ENCODE measurements at places on chromosomes 12 and 14.
A peak's percentile ranks its signal among the peaks of the same experiment; 100 is the strongest.

DNA sequence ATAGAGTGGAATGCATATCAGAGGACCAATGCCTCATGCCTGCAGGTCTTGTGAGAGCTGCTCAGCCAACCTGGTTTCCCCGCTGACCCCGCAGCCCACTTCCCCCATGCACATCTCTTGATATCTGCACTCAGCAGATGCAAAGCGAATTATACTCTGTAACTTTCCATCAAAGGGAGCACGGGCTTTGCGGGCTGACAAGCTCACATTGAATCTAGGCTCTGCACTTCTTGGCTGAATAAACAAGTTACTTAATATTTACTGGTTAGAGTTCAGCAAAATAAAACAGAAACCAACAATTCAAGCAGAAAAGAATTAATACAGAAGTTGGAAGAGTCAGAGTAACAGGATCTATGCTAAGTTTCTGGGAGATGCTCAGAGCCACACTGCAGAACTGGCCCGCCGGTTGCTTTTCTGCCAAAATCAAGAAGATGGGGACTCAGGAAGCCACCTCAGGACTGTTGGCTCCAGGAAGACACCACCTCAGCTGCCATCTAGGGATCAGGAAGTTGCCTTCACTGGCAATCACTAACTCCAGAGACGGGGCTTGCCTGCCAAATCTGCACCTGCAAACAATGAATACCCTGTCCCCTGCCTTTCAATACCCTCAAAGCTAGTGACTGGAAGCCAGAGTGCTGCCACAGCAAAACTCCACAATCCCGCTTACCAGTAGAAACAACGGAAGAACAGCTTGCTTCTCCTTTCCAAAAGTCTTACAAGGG, 46.5 kb downstream of the NR1H4 start:
- no peak for DNase-seq

DNA sequence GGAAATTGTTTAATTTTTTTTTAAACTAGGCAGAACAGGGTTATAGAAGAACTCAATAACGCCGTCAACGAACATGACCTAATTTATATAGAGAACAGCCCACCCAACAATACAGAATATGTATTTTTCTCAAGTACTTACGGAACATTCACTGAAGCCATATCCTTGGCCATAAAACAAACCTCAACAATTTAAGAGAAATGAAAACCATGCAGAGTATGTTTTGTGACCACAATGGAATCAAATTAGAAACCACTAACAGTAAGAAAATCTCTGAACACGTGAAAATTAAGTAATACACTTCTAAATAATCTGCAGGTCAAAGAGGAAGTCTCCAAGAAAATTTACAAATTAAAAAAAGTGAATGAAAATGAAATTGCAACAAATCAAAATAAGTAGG, 9.4 kb downstream of the SART3 start:
- no peak for DNase-seq

- no peak for DNase-seq
Observed at GRCh38 chr14:77265561-77266335, 5.3 kb downstream of the NGB start.

GRCh38 chr14:80996049-80996901, 40.9 kb downstream of the TSHR start:
- no peak for DNase-seq

- DNase-seq = no peak
Observed at GRCh38 chr12:52054231-52054832, 3.1 kb downstream of the NR4A1 start.

DNA sequence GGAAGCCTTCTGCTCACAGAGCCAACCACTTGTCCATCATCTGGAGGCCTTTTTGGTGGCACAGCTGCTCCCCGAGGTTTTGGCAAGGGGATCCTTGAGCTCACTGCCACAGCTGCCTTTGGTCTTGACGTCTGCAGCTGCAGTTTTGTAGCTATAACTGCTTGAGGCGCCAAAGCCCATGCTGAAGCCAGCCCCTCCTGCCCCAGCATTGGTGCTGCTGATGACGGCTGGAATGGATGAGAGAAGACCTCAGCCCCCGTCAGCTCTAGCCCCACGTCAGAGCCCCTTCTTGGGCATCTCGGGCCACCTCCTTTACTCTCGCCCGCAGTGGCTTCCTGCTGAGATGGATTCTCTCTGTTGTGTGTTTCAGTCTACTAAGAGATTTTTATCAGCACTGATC, 12.3 kb upstream of the KRT74 start:
- DNase-seq = no peak

GRCh38 chr12:109885616-109886015, 5.3 kb upstream of the GLTP start:
- no peak for DNase-seq

GRCh38 chr12:116024769-116025168, 252.7 kb downstream of the MED13L start:
- no peak for DNase-seq

DNA sequence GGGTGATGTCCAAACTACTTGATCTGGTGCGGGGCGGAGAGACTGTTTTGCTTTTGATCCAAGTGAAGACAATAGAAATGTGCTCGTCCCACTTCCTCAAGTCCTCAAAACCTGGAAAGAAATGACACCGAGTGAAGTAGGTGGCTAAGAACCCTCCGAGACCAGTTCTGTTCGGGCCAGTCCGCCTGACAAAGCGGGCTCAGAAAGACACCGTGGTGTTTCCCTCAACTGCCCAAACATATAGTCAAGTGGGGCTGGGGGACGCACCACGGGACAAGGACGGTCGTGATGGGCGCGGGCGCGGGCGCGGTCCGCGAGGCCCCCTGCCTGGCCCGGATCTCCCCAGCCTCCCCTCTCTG, 1.6 kb downstream of the PHLDA1 start:
- DNase-seq = no peak

DNA sequence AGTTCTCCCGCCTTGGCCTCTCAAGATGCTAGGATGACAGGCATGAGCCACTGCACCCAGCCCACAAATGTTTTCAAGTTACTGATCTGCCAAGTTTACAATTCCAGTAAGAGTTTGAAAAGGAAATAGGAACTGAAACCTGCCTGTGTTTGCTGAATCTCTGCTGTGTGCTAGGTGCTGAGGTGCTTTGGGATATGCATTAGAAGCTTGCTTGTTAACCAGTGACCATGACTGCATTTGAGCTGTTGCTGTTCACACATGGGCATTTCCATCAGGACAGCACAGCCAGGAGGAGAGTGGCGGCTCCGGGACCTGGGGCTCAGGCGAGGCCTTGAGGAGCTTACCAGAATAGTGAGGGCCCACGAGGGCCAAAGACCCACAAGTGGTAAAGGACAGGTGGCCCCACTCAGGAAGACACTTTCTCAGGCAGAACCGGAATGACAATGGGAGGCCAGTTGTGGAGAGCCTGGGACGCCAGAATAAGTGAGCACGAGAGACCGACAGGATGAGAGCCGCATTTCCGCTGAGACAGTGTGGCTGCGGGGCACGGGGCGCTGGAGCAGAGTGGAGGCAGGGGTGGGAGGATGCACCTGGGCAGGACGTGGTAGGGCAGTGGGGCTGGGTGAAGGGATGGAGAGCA, 54.5 kb upstream of the MMP17 start:
- peak; percentile 84 for DNase-seq

GRCh38 chr12:131589966-131590365, 120.9 kb upstream of the SFSWAP start:
- no peak for DNase-seq

GRCh38 chr12:57146961-57147944, at the start of gene LRP1-AS:
TSS of gene LRP1-AS (minus strand) at chr12:57147619.
- DNase-seq = no peak

DNA sequence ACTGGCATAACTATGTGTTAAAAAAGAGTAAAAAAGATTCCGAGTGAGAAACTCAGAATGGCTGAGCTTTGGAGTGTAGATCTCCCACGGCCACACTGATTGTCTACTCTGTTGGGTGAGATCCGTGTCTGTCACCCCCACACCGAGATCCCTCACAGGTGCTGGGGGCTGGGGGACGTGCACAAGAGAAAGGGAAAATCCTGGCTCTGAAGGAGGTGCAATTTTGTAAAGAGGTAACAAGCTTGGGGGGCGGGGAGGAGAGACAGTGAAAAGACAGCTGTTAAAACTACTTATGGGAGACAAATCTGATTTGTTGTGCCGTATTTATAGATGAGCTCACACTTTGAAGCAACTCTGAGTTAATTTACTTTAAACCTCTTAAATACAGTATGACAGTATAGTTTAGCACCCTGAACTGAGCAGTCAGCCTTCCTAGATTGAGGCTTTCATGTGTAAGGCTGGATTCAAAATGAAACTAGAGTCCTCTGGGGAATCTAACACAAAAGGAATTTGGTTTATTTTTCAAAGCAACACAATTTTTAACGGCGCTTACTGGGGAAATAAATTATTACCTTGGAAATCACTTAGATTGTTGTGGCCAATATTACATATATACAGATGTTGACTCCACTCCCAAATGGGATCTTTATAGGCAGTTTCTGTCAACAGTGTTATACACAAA, 167.4 kb upstream of the RGS6 start:
- no peak for DNase-seq

GRCh38 chr12:126936181-126936851, 1330.7 kb upstream of the TMEM132C start:
- peak; percentile 7 for DNase-seq

GRCh38 chr12:2876431-2877046, 435 bp downstream of the FOXM1 start:
- DNase-seq = no peak

DNA sequence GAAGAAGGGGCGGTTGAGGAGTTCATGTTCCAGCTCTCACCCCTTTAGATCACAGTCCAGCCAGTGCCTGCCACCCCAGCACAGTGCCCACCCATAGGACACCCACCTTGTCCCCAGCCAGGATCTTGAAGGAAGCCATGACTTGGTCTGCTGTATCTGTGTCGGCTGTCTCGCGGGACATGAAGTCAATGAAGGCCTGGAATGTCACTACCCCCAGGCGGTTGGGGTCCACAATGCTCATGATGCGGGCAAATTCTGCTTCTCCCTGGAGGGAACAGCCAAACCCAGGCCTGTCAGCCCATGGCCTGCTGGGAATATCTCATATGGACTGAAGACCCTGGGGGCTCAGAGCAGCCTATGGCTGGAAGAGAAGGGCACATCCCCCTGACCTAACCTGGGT, 84.1 kb upstream of the ZFP36L1 start:
- no peak for DNase-seq

- no peak for DNase-seq
Observed at GRCh38 chr12:118145113-118145797, 9.3 kb downstream of the PEBP1 start.

GRCh38 chr12:16669756-16670155, 63.8 kb upstream of the LMO3 start:
- DNase-seq = no peak

- no peak for DNase-seq
Observed at GRCh38 chr12:32230613-32230993, 124.0 kb downstream of the BICD1 start.

GRCh38 chr12:5059358-5059757, 15.7 kb downstream of the KCNA5 start:
- DNase-seq = no peak

- DNase-seq = no peak
Observed at GRCh38 chr12:125888921-125889320, 823.7 kb downstream of the AACS start.

DNA sequence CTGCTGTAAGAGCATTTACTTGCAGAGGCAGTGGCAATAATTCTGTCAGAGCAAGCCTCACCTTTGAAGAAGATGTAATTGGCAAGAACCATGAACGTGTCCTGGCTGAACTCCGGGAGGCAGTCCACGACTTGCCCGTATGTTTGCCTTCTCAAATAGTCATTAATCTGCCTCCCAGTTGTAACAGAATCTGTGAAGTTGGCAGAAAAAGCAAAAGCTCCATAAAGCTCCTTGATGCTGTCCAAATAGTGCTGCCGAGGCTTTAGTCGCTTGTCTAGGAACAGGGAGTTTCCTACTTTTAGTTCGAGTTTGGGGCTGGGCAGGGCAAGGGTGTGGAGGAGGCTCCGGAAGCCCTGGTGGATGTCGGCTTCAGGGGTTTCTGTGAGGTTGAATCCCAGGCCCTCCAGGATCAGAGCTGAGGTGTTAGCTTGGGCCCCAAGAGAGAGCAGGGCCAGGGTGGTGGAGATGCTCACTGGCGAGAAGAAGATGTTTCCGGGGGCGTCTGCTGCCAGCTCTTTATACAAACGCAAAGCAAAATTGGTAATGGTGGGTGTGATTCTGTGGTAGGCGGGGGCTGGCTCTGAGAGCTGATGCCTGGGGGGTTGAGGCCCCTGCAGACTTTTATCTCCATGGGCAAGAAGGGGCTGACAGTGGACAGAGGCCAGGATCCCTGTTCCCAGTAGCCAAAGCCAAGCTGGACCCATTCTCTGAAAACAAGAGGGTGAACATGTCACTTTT, 4.4 kb downstream of the SERPINA11 start:
- DNase-seq = no peak

DNA sequence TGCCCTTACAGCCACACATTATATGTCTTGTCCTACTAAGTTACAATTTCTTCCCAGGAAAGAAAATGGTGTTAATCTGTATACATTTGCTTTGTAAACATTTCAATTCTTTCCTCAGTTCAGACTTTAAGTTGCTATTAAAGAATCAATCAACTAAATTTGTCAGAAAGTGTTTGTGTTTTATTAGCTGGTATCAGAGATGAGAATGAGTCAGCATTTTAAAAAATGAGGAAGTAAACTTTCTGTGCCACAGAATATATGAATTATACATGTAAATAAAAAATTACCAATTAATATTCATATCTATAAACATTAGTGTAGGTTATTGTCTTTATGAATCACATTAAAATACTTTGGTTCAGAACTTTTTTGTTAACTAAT, 82.0 kb downstream of the LMO3 start:
- no peak for DNase-seq

- no peak for DNase-seq
Observed at GRCh38 chr12:575129-575502, 88.1 kb downstream of the NINJ2 start.

GRCh38 chr12:120856980-120857379, 47.2 kb downstream of the SPPL3 start:
- no peak for DNase-seq

DNA sequence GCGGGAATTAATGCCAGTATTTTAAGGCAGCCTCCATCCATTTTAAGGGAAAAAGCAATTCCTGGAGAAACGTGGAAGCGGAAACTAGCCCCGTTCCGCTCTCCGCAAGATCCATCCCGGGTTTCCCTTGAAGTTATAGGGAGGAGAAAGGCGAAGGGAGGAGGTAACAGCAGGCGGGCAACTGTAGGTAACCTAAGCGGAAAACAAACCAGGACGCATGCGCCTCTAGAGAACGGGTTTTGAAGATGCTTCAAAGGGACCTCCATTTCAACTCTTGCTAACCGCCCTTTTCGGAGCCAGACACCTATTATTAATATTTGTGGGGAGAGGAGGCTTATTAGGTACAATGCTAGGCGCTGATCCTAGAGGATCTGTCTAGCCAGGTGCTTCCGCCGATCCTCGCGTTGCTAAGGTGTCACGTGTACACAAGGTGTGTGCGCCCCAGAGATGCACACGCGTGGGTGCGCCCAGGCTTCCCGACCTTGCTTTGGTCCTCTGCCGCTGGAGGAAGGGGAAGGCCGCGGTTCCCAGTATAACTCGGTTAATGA, 6.2 kb downstream of the TBX5 start:
- DNase-seq = no peak

GRCh38 chr12:71642264-71642663, 21.4 kb downstream of the ZFC3H1 start:
- no peak for DNase-seq

Data from GM12878 (cell line).